T-helper 17 cell (primary cell): ENCODE measurements at places on chromosomes 7 and 10. TPM values are rescaled to one million over a fixed set of nuclear protein-coding genes. Genes with fewer than 3 reads are reported as not detected.
A peak's percentile ranks its signal among the peaks of the same experiment; 100 is the strongest.

Gene HOXA3
- not detected for total RNA-seq

Gene ZNF727
- 0.17 TPM for total RNA-seq

Gene VWA2
- total RNA-seq = not detected

Gene ANKRD7
- total RNA-seq = 0.47 TPM

Gene EPHB4
- total RNA-seq = 4.7 TPM

Gene HOXA10
- total RNA-seq = not detected

Gene TAS2R5
- total RNA-seq = 1.1 TPM

Gene CRHR2
- total RNA-seq = not detected

Gene SLC35G1
- 5.8 TPM for total RNA-seq

Gene ACSM6
- not detected for total RNA-seq

DNA sequence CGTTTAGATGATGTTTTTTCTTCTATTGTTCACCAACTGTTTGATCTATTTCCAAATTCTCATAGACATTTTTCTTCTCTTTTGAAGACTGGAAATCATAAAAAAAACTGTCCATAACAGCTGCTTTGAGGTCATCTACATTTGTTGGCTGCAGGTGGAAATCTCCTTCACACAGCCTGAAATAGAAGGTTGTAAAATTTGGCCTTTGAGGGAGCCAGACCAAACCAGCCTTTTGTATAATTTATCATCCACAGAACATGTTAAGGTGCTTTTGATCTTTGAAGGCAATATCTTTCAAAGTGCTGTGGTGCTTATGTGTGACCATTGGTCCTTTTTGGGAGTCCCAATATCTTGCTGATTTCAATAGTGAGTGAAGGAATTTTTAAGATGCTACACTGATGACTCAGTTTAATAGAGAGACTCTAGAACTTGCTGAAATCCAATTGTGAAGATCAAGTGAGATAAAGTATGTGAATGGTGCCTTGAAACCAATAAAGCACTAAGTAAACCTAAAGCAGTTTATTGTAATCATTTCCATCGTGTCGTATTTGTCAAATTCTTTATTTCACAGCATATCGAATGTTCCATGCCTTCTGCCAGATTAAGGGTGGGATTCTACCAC lies 5.4 kb downstream of the FERD3L start:
- no peak for DNase-seq

- no peak for DNase-seq
These were observed 268 bp upstream of the IGFBP3 start for GRCh38 chr7:45921381-45921698.

GRCh38 chr7:138887085-138887710 lies 89.2 kb upstream of the ATP6V0A4 start:
- no peak for DNase-seq

DNA sequence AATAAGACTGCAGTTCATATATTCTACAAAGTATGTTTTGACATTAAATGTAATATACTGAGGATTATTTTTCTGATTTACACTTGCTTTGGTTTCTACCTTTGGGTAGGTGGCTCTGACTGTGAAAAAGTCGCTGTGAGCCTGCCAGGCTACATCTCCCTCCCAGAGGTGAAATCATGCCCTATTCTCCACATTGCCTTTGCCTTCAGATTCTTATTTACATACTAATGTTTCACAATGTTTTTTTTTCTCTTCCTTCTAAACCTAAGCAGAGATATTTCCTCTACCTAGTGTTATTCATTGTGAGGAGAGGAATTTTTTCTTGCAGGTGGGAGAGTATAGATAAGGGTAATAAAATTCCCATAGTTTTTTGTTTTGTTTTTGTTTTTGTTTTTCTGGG lies 111.5 kb upstream of the ANTXRL start:
- DNase-seq = no peak

DNA sequence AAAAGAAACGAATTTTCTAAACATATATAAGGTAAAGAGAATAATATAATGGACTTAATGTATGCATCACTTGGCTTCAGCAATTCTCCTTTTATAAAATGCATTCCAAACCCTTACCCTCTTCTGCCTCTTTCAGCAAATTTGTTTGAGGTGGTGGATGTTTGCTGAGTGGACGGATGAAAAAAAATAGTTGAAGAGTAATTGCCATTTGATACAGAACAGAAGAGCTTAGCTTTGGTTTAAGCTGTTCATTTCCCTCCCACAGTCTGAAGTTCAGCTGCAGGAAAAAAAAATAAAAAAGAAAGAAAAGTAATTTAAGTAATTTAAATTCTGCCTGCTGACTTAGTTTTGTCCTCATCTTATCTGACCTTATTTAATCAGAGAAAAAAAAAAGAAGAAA lies 138.6 kb downstream of the GALNT17 start:
- no peak for DNase-seq

GRCh38 chr7:98571006-98571405 lies 46.1 kb upstream of the NPTX2 start:
- no peak for DNase-seq

- no peak for DNase-seq
These were observed 367.6 kb upstream of the MGMT start for GRCh38 chr10:129099486-129099885.

- DNase-seq = no peak
These were observed 236.3 kb downstream of the KLF6 start for GRCh38 chr10:3548702-3549101.

- DNase-seq = no peak
These were observed 134.8 kb upstream of the KLF6 start for GRCh38 chr10:3919709-3920308.

DNA sequence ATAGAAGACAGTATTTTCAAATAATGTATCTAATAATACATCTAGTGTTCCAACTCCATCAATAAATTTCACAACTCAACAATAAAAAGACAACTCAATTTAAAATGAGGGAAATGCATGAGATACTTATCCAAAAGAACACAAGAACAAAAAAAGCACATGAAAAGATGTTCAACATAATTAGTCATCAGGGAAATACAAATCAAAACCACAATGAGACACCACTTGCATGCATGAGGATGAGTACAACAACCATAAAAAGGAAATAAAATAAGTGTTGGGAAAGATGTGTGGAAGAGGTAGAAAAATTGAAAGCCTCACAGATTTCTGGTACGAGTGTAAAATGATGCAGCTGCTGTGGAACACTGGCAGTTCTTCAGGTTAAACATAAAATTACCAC lies 111.6 kb upstream of the PTPRZ1 start:
- no peak for DNase-seq

GRCh38 chr7:47812429-47813136 lies 135.7 kb downstream of the PKD1L1 start:
- DNase-seq = no peak

GRCh38 chr7:29329686-29330085 lies 135.1 kb downstream of the CHN2 start:
- DNase-seq = no peak

DNA sequence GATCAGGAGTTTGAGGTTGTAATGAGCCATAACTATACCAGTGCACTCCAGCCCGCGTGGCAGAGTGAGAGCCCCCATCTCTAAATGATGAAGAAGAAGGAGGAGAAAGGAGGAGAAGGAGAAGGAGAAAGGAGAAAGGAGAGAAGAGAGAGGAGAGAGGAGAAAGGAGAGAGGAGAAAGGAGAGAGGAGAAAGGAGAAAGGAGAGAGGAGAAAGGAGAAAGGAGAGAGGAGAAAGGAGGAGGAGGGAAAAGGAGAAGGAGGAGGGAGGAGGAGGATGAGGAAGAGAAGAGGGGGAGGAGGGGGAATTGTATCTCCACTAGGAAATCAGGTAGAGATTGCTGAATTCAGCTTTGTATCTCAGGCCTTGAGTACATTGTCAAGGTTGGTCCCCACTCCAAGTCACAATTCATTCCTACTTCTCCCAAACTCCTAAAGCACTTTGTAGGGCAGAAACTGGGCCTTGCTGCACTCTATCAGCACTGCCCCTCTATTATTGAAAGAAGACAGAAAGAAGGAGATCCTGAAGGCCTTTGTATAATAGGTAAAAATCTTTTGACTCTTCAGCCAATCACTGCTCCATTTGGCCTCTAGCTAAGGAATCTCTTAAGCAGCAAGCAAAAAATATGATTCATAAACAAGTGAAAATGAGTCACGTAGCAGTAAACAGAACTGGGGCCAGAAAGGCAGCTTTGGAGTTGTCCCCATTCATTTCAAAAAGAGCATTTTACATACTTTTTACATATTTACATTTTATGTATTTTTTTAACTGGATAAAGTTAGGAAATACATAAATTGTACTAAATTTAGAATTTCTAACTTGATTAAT lies 178.0 kb downstream of the IMMP2L start:
- no peak for DNase-seq

- peak; percentile 16 for DNase-seq
These were observed 459 bp downstream of the CYCS start for GRCh38 chr7:25124465-25125136.

- no peak for DNase-seq
These were observed 159.8 kb downstream of the PIP4K2A start for GRCh38 chr10:22554461-22555182.

DNA sequence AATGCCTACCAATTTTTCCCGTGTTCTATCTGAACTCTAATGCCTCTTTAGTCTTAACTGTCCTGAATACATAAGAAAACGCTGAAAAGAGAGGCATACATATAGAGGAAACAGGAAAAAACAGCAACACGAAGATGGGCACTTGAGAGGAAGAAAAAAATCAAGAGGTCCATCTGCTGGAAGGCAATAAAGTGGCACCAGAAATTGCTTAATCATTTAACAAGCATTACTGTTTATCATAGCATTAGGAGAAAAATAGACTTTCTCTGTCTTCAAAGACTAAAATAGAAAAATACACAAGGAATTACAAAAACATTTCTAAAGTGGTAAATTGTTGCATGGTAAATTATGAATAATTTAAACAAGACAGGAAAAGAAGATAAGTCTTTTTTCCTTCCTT lies 35.0 kb downstream of the NSUN6 start:
- DNase-seq = no peak

DNA sequence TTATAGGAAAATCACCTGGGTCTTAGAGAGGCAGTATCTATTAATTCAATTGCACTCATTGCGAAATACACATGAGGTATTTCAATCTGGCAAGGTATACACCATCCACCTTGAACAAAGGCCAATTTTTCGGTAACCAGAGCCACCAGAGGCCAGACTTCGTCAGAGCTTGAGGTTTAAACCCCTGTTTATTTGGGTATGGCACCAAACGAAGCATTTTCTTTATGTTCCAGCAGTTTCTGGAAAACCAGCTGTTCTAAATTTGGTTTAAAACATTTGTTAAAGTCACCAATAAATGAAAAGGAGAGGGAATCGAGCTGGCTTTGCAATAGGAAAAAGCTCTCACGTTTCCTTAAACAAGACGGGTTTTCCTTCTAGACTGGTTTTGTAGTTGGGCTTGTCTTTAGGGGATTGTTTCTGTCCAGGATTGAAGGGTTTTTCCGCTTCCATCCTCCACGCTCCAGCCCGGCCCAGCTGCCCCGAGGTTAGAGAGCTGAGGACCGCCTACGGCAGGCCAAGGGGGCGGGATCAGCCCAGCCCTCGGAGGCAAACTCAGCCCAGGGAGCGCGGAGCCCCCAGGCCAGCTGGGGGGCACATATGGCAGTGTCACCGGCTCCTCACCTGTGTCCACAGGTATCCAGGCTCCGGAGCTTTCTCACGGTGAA lies 539.4 kb upstream of the MGMT start:
- DNase-seq = no peak

DNA sequence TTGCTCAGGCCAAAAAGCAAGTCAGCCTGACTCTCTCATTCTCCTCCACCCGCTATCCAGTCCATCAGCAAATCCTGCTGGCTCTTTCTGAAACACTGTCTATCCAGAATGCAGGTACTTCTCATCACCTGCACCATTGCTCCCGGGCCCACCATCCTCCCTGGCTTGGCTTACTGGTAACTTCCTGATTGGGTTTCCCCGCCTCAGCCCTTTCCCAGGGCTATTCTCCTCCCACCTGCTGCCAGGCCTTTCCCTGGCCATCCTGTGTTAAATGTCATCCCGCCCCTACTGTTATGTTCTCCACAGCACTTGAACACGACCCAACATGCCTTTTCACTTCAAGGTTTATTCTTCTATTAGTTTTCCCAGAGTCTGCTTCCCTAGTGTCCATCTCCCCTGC lies 124.0 kb downstream of the CNNM2 start:
- no peak for DNase-seq

- DNase-seq = no peak
These were observed 75.4 kb downstream of the WDR11 start for GRCh38 chr10:120926611-120927010.

DNA sequence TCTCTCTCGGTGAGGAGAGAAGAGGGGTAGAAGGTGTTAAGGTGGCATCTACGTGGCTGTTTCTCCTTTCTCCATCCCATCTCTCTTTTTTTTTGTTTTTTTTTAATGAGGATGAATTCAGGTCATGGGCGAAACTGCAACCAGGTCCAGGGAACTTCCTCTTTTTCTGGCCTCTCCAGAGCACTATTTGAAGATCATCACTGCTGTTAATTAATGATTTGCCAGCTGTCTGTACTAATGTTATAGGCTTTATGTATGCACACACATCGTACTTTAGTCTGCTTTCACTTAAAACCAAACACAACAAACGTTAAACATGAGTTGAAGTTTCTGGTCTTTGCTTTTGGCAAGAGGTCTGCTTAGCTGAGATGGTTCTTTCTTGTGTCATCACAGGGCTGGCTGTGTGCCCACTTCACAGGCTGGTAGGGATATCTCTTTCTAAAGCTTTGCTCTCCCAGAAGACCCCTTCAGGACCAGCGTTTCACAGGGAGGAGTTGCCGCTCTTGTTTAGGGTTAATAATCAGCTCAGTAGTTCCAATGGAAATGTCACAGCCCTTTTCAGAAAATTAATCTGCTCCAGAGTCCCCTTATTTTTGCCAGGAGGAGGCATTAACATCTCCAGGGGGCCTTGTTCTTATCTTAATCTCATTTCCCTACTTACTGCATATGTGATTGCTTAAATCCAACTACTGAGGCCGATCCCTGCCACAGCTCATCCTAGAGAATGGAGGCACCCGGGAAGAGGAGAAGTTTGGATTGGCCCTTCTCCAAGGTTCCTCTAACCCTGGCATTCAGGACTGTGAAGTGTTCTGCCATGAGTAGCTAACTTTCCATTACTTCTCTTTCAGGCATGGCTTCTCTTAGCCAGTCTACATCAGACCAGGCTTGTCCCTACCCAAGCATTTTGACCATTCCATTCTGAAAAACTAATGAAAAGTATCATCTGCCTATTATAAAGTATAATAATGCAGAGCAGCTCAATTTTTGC lies 273.9 kb upstream of the NFE2L3 start:
- DNase-seq = no peak

DNA sequence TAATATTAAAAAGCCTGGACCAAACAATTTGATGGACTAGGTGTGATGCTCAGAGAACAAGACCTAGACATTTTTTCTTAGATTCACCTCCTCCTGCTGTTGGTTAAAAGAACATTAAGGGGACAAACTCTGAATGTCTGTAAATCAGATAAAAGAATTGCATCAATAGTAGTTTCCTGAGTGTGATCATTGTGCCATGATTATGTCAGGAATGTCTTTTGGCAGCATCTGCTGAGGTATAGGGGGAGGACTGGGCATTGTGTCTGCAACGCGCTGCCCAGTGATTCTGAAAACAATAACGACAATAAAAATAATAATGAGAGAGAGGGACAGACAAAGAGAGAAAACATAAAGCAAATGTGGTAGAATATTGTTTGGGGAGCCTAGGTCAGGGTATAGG lies 6.9 kb downstream of the C7orf57 start:
- DNase-seq = no peak
